CD4-positive, alpha-beta T cell treated with Interleukin-6 at 100 ng/mL for 8 hours (primary cell): ENCODE measurements at places on chromosomes 2 and 18.
A peak's percentile ranks its signal among the peaks of the same experiment; 100 is the strongest.

- DNase-seq, result no peak
Observed at GRCh38 chr2:84129018-84129417, 330.1 kb downstream of the SUCLG1 start.

DNA sequence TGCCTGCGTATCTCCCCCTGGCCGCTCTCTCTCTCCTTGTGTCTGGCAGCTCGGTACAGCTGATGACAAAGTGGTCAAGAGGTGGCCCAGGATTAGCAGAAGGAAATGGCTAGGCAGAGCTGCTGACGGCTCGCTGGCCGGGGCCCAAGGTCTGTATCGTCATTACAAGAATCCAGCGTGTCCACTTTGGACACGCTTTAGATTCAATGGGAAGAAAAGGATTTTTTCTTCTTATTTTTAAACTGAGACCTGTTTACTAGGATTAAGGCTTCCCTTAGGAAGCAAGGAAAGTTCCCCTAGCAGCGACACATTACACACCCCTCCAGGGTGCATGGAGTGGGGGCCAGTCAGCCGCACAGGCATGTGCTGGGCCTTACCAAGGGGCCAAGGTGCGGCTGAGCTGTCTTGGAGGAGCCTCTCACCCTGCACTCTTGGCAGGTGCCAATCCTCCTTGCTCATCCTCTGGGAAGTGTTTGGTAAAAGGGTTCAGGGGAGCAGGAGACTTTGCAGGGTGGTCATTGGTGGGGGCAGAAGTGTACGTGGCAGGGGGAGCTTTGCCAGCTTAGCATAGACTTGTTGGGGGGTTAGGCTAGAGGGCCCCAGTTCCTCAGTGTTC, 76.8 kb downstream of the POLR1A start:
- DNase-seq, result no peak

- no peak for DNase-seq
Observed at GRCh38 chr2:238722883-238723282, 125.0 kb upstream of the TWIST2 start.

DNA sequence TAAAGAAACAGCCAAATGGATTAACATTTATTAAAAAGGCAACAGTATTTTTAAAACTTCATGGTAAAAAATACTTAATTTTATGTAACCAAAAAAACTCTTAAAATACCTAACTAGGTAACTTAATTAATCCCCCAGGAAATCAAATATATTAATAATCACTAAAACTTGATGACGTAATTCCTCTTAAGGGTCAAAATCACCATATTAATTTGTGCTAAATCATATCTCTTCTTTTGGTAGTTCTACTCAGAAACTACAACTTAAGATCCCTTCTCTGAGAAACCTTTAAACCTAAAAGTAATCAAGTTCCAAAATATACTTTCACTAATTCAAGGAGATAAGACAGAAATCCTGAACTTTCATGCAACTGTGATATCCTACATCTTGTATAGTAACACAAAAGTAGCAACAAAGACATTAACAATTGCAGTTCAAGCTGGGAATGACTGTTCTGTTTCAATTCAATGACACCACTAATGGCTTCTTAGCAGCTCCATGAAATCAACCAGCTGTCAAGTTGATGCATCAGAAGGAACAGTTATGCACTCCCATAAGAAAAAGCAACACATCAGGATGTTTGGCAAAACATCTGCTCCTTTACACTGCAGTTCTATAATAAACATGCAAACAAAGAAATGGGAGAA, 4.0 kb downstream of the BAZ2B start:
- no peak for DNase-seq

DNA sequence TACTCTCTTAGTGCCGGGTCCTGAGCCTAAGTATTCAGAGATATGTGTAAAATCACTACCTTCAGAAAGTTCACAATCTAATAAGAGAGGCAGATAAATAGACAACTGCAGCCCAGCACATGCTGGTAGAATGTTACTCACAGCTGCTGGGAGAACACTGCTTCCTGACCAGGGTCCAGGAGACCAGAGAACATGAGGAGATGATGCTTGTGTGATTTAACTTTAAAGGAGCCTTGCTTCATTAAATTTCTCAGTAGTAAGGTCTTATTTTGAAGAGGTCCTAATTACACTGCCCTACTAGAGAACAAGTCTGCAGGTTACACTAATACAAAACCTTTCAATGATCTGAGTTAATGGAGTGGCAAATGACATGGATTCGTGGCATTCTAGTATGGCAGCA, 209.9 kb upstream of the TRIB2 start:
- DNase-seq, result no peak

DNA sequence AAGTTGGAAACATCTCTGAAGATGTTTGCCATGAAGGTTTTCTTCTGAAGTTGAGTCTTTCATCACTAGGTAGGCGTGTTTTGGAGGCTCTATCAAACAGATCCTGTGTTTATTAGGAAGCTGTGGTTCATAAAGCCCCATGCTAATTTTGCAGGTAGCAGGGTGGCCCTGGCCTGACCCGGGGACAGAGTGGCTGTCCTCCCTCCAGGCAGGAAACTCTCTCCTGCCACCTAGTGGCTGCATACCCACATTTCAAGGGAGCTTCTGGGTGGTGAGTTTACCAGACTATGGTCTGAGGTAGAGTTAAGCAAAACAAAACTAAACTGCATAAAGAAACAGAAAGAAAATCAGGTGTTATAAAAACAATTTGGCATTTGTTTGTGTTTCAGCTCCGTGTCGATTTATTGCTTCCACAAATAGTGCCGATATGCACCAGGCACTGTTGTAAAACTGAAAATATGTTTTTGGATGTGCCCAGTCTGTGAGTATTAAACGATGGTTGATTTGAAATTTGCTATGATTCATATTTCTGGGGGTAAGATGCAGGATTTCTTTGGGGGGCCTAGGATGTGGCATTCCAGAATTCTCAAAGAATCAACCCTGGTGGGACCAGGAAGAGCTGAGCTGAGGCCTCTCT, 26.0 kb upstream of the IL37 start:
- DNase-seq, result peak; percentile 61

DNA sequence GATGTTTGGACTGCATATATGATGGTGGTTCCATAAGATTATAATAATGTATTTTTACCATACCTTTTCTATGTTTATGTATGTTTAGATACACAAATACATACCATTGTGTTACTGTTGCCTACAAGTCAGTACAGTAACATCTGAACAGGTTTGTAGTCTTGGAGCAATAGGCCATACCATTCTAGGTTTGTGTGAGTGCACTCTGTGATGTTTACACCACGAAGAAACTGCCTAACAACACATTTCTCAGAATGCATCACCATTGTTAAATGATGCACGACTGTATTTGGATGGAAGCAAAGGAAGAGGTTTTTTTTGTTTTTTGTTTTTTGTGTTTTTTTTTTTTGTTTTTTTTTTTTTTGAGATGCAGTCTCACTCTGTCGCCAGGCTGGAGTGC, 9.5 kb downstream of the DUSP19 start:
- no peak for DNase-seq

DNA sequence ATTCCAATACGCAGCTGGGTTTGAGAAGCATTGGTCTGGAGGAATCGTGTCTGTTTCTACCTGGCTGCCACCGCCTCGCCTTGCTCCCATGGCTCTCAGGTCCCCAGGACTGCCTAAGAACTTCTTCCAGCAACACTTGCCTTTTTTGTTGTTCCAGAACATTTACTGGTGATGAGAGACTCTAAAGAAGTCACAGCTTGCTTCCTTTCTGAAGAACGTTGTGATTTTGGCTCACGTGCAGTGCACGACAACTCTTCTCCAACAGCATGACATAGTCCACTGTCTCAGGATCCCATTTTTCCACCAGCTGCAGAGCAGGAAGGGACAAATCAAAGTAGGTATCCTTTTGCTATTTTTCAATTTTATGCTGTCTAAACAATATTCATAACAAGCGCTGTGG, 940.9 kb downstream of the SLC4A3 start:
- DNase-seq, result no peak

- no peak for DNase-seq
Observed at GRCh38 chr2:54840559-54841468, 117.4 kb downstream of the EML6 start.

- DNase-seq, result no peak
Observed at GRCh38 chr2:109339519-109339966, 210.5 kb downstream of the SH3RF3 start.

GRCh38 chr2:178306352-178307073, 112.2 kb downstream of the OSBPL6 start:
- peak; percentile 1 for DNase-seq

- peak; percentile 38 for DNase-seq
Observed at GRCh38 chr18:79524181-79525078, 128.7 kb downstream of the NFATC1 start.

DNA sequence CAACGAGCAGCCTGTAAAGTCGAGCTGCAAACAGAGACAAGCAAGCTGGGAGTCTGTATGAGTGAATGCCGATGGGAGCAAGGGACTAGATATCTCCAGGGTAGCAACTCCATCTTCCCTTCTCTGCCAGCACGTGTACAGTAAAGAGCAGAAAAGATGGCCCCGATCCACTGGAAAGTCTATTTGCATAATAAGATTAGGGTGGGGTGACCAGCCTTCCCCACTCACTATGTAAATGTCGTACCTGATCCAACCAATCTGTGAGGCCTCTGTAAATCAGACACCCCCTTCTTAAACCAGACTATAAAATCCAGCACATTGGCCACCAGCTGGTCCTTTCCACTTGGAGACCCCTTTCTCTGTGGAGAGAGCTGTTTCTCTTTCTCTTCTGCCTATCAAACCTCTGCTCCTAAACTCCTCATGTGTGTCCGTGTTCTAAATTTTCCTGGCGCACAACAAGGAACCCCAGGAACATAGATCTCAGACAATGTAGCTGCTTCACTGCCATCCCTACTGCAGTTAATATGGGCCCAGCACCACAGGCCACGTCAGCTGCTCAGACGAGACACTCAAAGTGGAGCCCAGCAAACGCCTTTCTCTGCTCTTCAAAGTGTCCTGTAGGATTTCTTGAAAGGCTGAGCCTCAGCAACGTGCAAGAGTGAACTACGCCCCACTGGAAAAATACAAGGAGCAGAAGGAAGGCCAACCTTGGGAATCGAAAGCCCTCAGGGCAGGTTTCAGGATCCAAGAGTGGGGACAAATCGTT, 26.1 kb downstream of the DIPK1C start:
- no peak for DNase-seq

DNA sequence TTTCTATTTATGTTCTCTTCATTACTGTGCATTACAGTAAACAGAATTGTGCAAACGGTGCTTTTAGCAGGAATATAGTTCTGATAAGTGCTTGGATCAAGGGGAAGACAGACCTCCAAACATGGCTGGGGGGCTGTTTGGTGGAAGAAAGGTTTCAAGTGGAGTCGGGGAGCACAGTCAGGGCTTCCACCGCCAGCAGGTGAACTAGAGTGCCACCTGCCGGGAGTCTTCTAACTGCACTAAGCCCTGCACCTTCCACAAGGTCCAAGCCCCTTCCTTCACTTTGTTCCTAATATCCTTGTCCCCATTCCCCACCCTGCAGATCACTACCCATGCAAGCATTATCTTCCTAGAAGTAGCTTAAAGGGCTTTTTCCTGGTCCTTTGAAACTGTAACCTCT, 11.1 kb downstream of the ONECUT2 start:
- DNase-seq, result no peak

DNA sequence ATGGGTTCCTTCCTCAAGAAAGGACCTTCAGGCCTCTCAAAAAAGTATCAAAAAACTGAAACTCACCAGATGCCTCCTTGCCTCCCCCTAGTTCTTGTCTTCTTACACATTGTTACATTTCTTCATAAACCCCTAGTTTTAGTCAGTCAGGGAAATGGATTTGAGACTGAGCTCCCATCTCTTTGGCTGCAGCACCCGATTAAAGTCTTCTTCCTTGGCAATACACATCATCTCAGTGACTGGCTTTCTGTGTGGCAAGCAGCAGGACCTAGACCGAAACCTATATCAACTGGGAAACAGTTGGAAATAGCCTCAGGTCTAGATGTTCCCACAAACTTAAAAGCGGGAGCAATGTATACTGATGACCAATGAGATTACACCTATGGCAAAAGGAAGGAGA, 512.2 kb upstream of the PKDCC start:
- no peak for DNase-seq

GRCh38 chr2:6866275-6866671, 566 bp upstream of the CMPK2 start:
- DNase-seq, result peak; percentile 50

GRCh38 chr2:8575834-8576423, 105.9 kb upstream of the ID2 start:
- no peak for DNase-seq

GRCh38 chr2:38485734-38486133, 108.7 kb upstream of the ATL2 start:
- no peak for DNase-seq

DNA sequence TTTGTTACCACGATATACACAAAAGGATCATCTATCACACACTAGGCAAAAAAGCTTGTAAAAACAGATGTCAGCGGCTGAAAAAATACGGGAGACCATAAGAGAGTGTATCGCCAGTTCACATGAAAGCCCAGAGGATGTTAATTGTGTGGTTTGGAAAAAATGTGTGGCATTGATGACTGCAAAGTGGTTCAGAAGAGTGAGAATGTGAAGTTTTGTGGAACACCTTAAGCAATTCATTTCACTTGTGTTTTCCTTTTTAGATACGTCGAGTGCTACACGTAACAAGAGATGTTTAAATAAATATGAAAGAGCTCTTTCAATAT, 61.7 kb upstream of the DAPL1 start:
- no peak for DNase-seq

GRCh38 chr2:54801352-54801751, 77.9 kb downstream of the EML6 start:
- DNase-seq, result no peak

DNA sequence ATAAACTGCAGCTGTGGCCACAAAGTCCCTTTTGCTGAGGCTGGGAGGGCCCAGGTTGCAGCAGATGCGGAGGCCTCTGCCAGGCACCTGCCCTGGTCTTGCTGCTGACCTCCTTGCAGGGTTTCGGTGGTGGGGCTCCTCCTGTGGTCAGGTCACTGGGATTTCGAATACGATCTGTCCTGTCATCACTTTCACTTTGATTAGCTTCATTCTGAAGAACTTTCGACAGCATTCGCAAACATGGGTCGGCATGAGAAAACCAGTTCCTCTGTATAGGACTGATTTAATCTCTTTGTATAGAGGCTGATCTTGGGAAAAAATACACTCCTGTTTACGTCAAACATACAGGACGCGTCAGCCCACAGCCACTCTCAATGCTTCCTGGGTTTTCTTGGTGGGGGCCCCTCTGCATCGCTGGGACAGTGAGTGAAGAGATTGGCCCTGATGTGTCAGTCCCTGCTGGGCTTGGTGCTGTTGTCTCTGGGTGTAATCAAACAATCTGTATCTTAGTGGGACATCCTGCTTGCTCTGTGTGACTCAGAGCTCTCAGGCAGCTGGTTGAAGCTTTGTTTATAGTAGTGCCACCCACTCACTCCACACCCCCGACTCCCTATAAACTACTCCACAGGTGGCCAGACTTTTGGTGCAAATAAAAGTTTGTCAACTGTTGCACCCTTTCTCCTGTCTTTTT, 209.4 kb upstream of the CXCR4 start:
- peak; percentile 86 for DNase-seq

DNA sequence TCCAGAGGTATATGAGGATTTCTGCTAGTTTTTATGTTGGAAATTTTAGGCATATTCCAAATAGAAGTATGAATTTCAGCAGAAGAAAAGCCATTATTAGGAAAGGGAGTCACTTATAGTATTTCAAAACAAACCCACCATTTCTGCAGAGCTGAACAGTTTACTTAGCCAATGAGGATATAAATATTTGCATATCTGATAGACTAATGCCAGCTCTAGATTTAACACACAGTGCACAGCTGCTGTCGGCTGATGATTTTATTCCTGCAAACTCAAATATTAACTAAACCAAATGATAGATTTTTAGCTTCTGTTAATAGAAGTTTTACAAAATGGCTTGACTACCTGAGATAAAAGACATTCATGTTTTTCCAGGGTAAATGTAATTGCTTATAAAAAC, 375.8 kb upstream of the FANCL start:
- DNase-seq, result no peak

GRCh38 chr18:79471046-79471445, 75.3 kb downstream of the NFATC1 start:
- DNase-seq, result no peak
